A172 (cell line): ENCODE measurements at places on chromosomes 7 and 10.

- DNase-seq: peak; percentile 29
Measured at GRCh38 chr10:128463991-128464760, 338.0 kb upstream of the MKI67 start.

DNA sequence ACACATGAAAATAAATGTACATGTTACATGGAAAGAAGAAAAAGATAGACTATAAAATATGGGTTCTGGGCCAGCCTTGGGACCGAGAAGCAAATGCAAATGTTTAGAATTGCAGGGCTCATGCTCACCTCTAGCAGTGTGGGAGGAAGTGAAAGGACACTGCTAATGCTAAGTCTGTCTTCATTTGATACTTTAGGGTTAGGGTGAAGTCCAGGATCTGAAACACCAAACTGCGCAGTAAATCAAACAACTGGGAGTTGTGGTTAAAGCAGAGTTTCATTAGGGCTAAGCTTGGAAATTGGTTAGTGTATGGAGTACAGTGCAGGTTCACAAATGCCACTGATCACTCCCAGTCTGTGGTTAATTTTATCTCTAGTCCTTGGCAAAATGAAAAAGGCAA lies 73.2 kb upstream of the PDK4 start:
- DNase-seq: no peak

DNA sequence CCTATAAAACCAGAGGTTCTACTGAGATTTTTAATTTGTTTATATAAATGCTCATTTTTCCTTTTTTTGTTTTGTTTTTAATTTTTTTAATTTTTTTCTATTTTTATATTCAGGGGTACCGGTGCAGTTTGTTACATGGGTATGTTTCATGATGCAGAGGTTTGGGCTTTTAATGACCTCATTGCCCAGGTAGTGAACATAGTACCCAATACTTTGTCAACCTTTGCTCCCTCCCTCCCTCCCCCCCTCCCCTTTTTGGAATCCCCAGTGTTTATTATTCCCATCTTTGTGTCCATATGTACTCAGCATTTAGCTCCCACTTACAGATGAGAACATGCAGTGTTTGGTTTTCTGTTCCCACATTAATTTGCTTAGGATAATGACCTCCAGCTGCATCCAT lies 94.4 kb upstream of the NEBL start:
- DNase-seq: no peak

- DNase-seq: peak; percentile 76
Measured at GRCh38 chr10:97612386-97612785, 20.9 kb downstream of the MORN4 start.

DNA sequence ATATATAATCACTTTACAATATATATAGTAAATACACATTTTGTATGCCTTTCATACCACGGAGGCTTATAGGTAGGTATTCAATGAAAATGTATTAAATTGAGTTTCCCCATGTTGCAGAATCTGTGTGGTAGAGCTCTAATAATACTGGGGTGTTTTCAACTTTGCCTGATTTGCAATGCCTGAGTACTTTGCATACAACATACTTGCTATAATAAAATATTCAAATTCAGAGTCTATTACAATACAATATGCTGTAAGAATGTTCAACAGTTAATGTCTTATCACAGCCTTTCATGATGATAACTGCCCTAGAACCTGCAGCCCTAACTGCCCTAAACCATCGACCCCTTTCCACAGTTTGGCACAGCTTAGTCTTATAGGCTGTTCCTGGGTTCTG lies 114.6 kb downstream of the DGKI start:
- no peak for DNase-seq

DNA sequence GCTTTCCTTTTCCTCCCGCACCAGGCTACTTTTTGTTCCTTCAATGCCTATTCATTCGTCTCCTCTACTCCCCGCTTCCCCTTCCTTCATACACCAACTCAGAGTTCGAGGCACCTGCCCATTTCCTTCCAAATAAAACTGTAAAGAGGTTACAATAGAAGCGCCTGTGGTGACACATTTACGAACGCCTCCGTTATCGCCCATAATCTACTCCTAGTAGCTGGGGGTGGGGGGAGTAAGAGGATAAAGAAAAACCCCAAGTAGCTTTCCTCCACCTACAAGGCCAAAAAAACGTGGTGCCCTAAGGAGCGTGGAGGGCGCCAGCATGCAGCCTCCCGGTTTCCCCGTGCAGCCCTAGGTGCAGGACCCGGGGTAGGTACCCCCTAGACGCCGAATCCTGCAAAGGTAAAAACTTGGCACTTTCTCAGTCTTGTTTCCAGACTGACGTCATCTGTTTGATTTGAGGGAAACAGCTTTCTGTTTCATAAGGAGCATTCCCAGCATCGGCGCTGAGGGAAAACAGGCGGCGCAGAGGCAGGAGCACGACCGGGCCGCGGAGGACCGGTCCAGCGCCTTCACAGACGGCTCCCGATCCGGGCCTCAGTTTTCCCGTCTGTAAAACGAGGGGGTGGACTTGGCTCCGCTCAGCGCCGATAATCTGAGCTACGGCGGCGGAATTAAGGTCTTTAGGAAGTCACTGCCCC lies 922 bp downstream of the PPA1 start:
- DNase-seq: peak; percentile 51

DNA sequence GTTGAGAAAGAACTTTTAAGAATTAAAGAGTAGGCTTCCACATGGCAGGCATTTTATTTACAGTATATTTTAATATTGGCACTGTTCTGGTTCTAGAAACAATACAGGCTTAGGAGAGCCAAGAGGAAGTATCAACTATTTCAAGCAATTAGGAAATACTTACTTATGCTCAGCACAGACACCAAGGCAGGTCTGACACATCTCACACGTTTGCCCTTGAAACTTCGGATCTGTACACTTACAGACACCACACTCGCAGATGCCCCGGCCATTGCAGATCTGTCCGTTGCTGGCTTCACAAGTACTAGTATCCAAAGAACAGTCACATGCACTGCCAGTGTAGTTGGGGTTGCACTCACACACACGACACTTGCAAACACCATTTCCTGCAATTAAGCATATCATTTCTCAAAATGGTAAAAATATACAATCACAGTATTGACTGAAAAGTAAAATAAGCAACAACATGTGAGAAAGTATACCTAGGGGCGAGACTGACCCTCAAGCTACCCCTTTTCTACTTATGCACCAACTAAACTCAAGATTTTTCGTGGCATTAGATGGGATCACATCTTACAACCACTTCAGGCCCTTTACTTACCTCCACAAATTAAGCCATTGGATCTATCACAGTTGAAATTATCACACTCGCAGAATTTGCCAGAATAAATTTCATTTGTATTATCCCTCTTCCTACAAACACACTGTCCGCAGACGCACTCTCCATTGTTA lies 46.6 kb downstream of the ITGB1 start:
- no peak for DNase-seq

DNA sequence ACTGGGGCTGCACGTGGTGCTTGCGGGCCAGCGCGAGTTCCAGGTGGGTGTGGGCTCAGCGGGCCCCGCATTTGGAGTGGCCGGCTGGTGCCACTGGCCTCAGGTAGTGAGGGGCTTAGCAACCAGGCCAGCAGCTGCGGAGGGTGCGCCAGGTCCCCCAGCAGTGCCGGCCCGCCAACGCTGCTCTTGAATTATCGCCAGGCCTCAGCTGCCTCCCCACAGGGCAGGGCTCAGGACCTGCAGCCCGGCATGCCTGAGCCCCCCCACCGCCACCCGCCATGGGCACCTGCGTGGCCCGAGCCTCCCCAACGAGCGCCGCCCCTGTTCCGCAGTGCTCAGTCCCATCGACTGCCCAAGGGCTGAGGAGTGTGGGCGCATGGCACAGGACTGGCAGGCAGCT lies 185.4 kb downstream of the TPK1 start:
- no peak for DNase-seq

DNA sequence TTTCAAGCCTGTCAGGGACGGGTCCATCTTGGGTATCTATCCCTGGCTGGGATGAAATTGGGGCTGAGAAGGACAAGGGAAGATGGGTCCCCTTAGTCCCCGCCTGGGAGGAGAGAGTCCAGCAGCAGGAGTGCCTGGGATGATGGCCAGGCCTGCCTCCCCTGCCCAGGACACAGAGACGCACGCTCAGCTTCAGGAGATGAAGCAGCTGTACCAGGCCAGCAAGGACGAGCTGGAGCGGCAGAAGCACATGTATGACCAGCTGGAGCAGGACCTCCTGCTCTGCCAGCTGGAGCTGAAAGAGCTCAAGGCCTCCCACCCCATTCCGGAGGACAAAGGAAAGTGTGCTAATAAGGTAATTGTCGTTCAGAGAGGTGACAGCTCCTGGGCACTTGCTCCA lies 15.4 kb downstream of the CCDC136 start:
- no peak for DNase-seq

- no peak for DNase-seq
Measured at GRCh38 chr10:119153661-119154060, 11.9 kb downstream of the SFXN4 start.

DNA sequence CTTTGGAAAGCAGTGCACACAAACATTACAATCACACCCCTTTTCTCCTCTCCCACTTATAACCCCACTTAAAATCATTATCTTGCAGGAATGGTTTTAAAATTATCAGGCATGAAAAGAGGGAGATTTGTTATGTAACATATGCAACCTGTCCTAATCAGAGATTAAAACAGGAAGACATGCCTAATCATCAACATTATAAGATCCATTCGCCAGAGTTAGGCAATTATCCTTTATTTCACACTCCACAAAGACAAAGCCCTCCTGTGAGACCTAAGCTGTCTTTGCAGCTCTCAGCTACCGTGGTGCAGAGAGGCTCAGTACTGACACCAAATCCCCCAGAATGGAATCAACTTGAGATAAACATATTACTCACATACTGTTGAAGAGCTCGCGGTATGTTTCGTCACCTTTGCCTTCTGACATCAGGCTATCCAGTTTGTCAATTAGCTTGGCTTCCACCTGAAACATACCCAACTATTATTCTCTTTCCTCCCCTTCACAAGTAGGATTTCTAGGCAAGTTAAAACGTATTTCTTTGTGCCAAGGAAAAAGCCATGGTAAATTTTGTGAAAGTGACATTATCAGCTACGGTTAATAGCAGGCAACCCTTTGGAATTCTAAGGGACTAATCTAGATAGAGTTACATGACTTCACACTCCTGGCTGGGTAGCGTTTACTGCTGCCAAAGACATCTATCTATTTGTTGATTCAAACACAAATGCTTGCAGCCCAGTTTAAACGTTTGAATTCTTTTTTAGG lies 226.2 kb upstream of the IMMP2L start:
- DNase-seq: no peak

GRCh38 chr10:13961097-13961496 lies 369.6 kb downstream of the FRMD4A start:
- peak; percentile 95 for DNase-seq
